ENCODE measurements at places on chromosomes 11 and 22.

GRCh38 chr11:133918608-133919260, 38.0 kb downstream of the IGSF9B start:
- no peak overlapping the region for H3K4me3 ChIP-seq
- no peak overlapping the region for H3K27ac ChIP-seq
- H3K36me3 ChIP-seq, result no peaks in the 10 kb centered on the region
- DNase-seq, result no peak

- H3K36me3 ChIP-seq, result no peaks in the 10 kb centered on the region
- H3K27me3 ChIP-seq, result no peaks in the 10 kb centered on the region
- no peak overlapping the region for H3K4me3 ChIP-seq
- H3K4me1 ChIP-seq, result no peaks in the 10 kb centered on the region
These were observed 75.9 kb downstream of the LDLRAD3 start for GRCh38 chr11:36019722-36020121.

GRCh38 chr22:47691152-47691895, 928.9 kb downstream of the TBC1D22A start:
- no peak overlapping the region for H3K4me3 ChIP-seq
- H3K27me3 ChIP-seq, result no peaks in the 10 kb centered on the region
- no peak overlapping the region for H3K27ac ChIP-seq

GRCh38 chr11:33452836-33453624, 195.8 kb downstream of the HIPK3 start:
- H3K4me3 ChIP-seq, result no peak overlapping the region
- H3K27me3 ChIP-seq, result peaks cover 2% of the 10 kb centered on the region
- no peak for DNase-seq
- H3K4me1 ChIP-seq, result no peaks in the 10 kb centered on the region

- no peaks in the 10 kb centered on the region for H3K27me3 ChIP-seq
- peaks cover 29% of the 10 kb centered on the region for H3K4me1 ChIP-seq
- H3K4me3 ChIP-seq, result peak within 1 kb of the TSS; percentile 82
- DNase-seq, result peak; percentile 55
- H3K27ac ChIP-seq, result peak within 1 kb of the TSS; percentile 70
These were observed at the start of gene CASP4 for GRCh38 chr11:104968355-104968855. Gene CASP4 (minus strand): TSS chr11:104968574. CDS start chr11:104968525, 49 bp downstream.

GRCh38 chr11:93032580-93032979, 63.1 kb downstream of the MTNR1B start:
- no peaks in the 10 kb centered on the region for H3K4me1 ChIP-seq
- H3K27me3 ChIP-seq, result no peaks in the 10 kb centered on the region
- no peak overlapping the region for H3K4me3 ChIP-seq
- no peaks in the 10 kb centered on the region for H3K36me3 ChIP-seq

GRCh38 chr11:108788565-108789199, 123.8 kb downstream of the DDX10 start:
- no peak overlapping the region for H3K27ac ChIP-seq
- DNase-seq, result no peak
- H3K4me1 ChIP-seq, result no peaks in the 10 kb centered on the region
- no peak overlapping the region for H3K4me3 ChIP-seq
- no peaks in the 10 kb centered on the region for H3K27me3 ChIP-seq
- no peaks in the 10 kb centered on the region for H3K36me3 ChIP-seq

- H3K4me3 ChIP-seq, result no peak overlapping the region
- H3K27me3 ChIP-seq, result no peaks in the 10 kb centered on the region
- no peaks in the 10 kb centered on the region for H3K36me3 ChIP-seq
- DNase-seq, result no peak
These were observed 2.0 kb upstream of the MAPK11 start for GRCh38 chr22:50272044-50272802.

- H3K4me1 ChIP-seq, result peaks cover 63% of the 10 kb centered on the region
- no peaks in the 10 kb centered on the region for H3K36me3 ChIP-seq
- no peak overlapping the region for H3K4me3 ChIP-seq
- H3K27me3 ChIP-seq, result no peaks in the 10 kb centered on the region
- DNase-seq, result no peak
- no peak overlapping the region for H3K27ac ChIP-seq
These were observed 21.0 kb upstream of the TMEM123 start for GRCh38 chr11:102473543-102473942.

GRCh38 chr11:34959770-34960169, 43.4 kb downstream of the PDHX start:
- no peak for DNase-seq
- no peak overlapping the region for H3K27ac ChIP-seq
- H3K27me3 ChIP-seq, result no peaks in the 10 kb centered on the region

GRCh38 chr11:114845766-114846415, 167.6 kb downstream of the NXPE2 start:
- no peak overlapping the region for H3K4me3 ChIP-seq
- no peaks in the 10 kb centered on the region for H3K4me1 ChIP-seq
- no peaks in the 10 kb centered on the region for H3K27me3 ChIP-seq
- no peak overlapping the region for H3K27ac ChIP-seq

- no peaks in the 10 kb centered on the region for H3K36me3 ChIP-seq
- DNase-seq, result peak; percentile 59
- H3K27ac ChIP-seq, result peak overlapping the region; percentile 74
- no peaks in the 10 kb centered on the region for H3K27me3 ChIP-seq
- H3K4me1 ChIP-seq, result peaks cover 15% of the 10 kb centered on the region
These were observed 889 bp upstream of the DMC1 start for GRCh38 chr22:38570779-38571364.

DNA sequence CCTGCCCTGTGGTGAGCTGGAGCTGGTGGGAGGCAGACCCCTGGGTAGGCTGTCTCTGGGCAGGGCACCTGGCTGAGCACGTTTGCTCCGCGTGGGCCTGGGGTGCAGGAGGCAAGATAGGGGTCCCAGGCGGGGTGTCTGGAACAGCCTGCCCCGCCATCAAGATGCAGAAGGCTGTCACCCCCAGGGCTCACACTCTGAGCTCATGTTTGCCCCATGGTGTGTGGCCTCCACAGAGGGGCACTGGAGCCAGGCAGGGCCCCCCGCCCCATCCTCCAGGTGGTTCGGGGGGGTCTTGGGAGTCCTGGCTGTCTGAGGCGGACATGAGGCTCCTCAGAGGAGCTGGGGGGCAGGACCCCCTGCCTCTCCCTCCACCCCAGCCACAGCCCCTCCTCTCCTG, 28.9 kb upstream of the CARS1 start:
- no peaks in the 10 kb centered on the region for H3K4me1 ChIP-seq
- no peaks in the 10 kb centered on the region for H3K36me3 ChIP-seq
- H3K27ac ChIP-seq, result no peak overlapping the region
- H3K4me3 ChIP-seq, result no peak overlapping the region

GRCh38 chr11:66469441-66469840, 2.7 kb downstream of the PELI3 start:
- H3K36me3 ChIP-seq, result no peaks in the 10 kb centered on the region
- no peaks in the 10 kb centered on the region for H3K27me3 ChIP-seq
- H3K4me1 ChIP-seq, result peaks cover 11% of the 10 kb centered on the region

GRCh38 chr11:1305501-1306056, 3.9 kb downstream of the TOLLIP start:
- no peak for DNase-seq
- H3K4me3 ChIP-seq, result no peak overlapping the region
- peaks cover 28% of the 10 kb centered on the region for H3K4me1 ChIP-seq
- no peaks in the 10 kb centered on the region for H3K36me3 ChIP-seq

- H3K4me3 ChIP-seq, result no peak overlapping the region
- no peaks in the 10 kb centered on the region for H3K36me3 ChIP-seq
- H3K4me1 ChIP-seq, result no peaks in the 10 kb centered on the region
- no peak for DNase-seq
These were observed 109.7 kb upstream of the USP47 start for GRCh38 chr11:11732116-11732515.

- no peak within 1 kb of the TSS for H3K27ac ChIP-seq
- no peaks in the 10 kb centered on the region for H3K36me3 ChIP-seq
- H3K27me3 ChIP-seq, result peaks cover 14% of the 10 kb centered on the region
- no peaks in the 10 kb centered on the region for H3K4me1 ChIP-seq
- H3K4me3 ChIP-seq, result no peak within 1 kb of the TSS
These were observed at the start of gene EPS8L2 for GRCh38 chr11:705646-706438. Gene EPS8L2 (plus strand): TSS chr11:706231. CDS start chr11:709408, 3,177 bp downstream.

GRCh38 chr11:41666951-41667653, 207.7 kb upstream of the LRRC4C start:
- H3K4me3 ChIP-seq, result no peak overlapping the region
- no peaks in the 10 kb centered on the region for H3K4me1 ChIP-seq
- H3K27ac ChIP-seq, result no peak overlapping the region
- H3K36me3 ChIP-seq, result no peaks in the 10 kb centered on the region
- H3K27me3 ChIP-seq, result no peaks in the 10 kb centered on the region

GRCh38 chr22:32913557-32913956, 112.1 kb downstream of the TIMP3 start:
- no peak overlapping the region for H3K4me3 ChIP-seq
- H3K27me3 ChIP-seq, result no peaks in the 10 kb centered on the region
- H3K36me3 ChIP-seq, result no peaks in the 10 kb centered on the region
- no peak overlapping the region for H3K27ac ChIP-seq
- no peak for DNase-seq

- H3K4me1 ChIP-seq, result peaks cover 2% of the 10 kb centered on the region
- no peak overlapping the region for H3K27ac ChIP-seq
- H3K36me3 ChIP-seq, result no peaks in the 10 kb centered on the region
- no peaks in the 10 kb centered on the region for H3K27me3 ChIP-seq
These were observed 5.3 kb upstream of the RRAS2 start for GRCh38 chr11:14364322-14364721.

DNA sequence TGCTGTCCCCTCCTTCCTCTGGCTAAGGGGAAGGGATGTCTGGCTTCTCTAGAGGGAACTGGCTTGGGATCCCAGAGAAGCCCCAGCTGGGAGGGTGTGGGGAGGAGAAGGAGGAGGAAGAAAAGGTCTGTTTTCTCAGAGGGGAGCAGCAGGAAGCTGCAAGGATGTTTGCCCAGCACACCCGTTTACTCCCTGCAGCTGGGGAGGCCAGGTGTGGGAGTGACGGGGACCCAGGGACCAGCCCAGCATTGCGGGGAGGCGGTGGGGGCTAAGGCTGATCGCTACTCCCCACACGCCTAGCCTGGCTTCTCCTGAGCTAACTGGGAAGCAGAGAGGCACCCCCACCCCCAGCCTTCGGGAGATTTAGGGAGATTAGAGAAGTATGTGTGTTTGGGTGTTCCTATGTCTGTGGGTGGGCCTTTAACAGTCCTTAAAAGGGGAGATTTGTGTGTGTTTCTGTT, 3.9 kb downstream of the CREB3L1 start:
- H3K36me3 ChIP-seq, result no peaks in the 10 kb centered on the region
- H3K27ac ChIP-seq, result peak overlapping the region; percentile 27
- DNase-seq, result no peak
- H3K27me3 ChIP-seq, result peaks cover 18% of the 10 kb centered on the region
- no peak overlapping the region for H3K4me3 ChIP-seq
- no peaks in the 10 kb centered on the region for H3K4me1 ChIP-seq

GRCh38 chr11:68569357-68569756, 108.8 kb downstream of the PPP6R3 start:
- no peak overlapping the region for H3K4me3 ChIP-seq
- H3K36me3 ChIP-seq, result peaks cover 58% of the 10 kb centered on the region
- H3K4me1 ChIP-seq, result peaks cover 5% of the 10 kb centered on the region
- H3K27me3 ChIP-seq, result no peaks in the 10 kb centered on the region

GRCh38 chr11:73429121-73429750, 53.0 kb downstream of the RELT start:
- no peaks in the 10 kb centered on the region for H3K4me1 ChIP-seq
- H3K4me3 ChIP-seq, result no peak overlapping the region
- no peak overlapping the region for H3K27ac ChIP-seq
- H3K36me3 ChIP-seq, result no peaks in the 10 kb centered on the region

DNA sequence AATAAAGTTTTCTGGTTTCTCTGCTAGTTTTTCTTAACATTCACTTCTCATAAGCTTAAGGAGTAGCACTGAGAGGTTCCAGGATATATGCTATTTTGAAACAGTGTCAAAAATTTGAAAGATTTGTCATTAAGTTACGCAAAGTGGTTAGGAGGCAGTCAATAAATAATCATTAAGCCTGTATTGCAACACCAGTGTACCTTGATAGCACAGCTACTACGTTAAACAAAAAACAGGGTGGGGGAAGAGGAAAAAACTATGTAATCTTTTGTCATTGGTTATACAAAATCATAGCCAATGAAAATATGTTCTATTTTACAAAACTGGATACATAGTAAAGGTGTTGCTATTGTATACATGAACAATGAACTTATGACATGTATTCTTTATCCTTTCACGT, 30.4 kb upstream of the PITPNB start:
- H3K36me3 ChIP-seq, result no peaks in the 10 kb centered on the region
- H3K27ac ChIP-seq, result no peak overlapping the region
- H3K27me3 ChIP-seq, result no peaks in the 10 kb centered on the region

GRCh38 chr11:70818351-70818750, 420.0 kb downstream of the CTTN start:
- DNase-seq, result no peak
- no peak overlapping the region for H3K4me3 ChIP-seq
- H3K36me3 ChIP-seq, result no peaks in the 10 kb centered on the region
- no peaks in the 10 kb centered on the region for H3K4me1 ChIP-seq

DNA sequence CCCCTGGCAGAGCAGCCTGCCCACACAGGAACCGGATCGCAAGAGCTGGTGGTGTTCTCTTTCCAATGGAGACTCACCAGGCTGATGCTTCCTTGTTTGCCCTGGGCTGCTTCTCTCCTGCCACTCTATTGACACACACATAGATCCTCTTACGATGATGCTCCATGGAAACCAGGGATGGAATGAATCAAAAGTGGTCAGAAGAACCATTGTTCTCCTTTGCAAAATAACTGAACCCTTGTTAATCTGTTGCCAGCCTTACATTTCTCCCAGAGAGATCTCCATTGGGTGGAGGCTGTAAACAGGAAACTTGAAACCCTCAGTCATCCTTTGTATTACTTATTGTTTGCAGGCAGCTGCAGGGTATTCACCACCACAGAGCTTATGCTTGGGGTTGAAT, 24.6 kb upstream of the LDLRAD3 start:
- no peaks in the 10 kb centered on the region for H3K4me1 ChIP-seq
- H3K36me3 ChIP-seq, result no peaks in the 10 kb centered on the region
- H3K27ac ChIP-seq, result no peak overlapping the region
- DNase-seq, result no peak
- H3K27me3 ChIP-seq, result no peaks in the 10 kb centered on the region

- no peak for DNase-seq
- no peaks in the 10 kb centered on the region for H3K27me3 ChIP-seq
- no peaks in the 10 kb centered on the region for H3K36me3 ChIP-seq
- no peak overlapping the region for H3K27ac ChIP-seq
These were observed 9.4 kb downstream of the BCL2L13 start for GRCh38 chr22:17647991-17648390.

DNA sequence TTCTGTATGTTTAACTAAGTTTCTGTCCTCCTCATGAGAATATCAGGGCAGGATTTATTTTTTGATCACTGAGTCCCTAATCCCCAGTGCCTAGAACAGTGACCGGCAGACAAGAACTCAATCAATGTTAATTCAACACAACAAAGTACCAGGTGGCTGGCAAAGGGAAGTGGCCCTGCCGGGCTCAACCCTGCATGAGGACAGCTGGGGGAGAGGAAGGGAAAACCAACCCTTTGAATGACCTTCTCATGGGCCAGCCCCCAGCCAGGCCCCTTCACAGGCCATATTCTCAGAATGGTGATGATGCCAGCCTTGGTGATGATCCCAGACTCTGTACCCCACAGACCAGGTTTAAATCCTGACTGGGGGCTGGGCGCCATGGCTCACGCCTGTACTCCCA, 1.4 kb upstream of the MFNG start:
- no peak for DNase-seq
- H3K27me3 ChIP-seq, result no peaks in the 10 kb centered on the region
- no peak overlapping the region for H3K4me3 ChIP-seq
- H3K27ac ChIP-seq, result no peak overlapping the region
- H3K4me1 ChIP-seq, result peaks cover 51% of the 10 kb centered on the region

- no peaks in the 10 kb centered on the region for H3K27me3 ChIP-seq
- H3K4me1 ChIP-seq, result no peaks in the 10 kb centered on the region
- no peak overlapping the region for H3K4me3 ChIP-seq
- H3K27ac ChIP-seq, result no peak overlapping the region
- no peaks in the 10 kb centered on the region for H3K36me3 ChIP-seq
These were observed 155.7 kb downstream of the WT1 start for GRCh38 chr11:32279672-32280071.

All from CD8-positive, alpha-beta memory T cell (primary cell).